ENCODE measurements at places on chromosomes 2 and 18.
A peak's percentile ranks its signal among the peaks of the same experiment; 100 is the strongest.

DNA sequence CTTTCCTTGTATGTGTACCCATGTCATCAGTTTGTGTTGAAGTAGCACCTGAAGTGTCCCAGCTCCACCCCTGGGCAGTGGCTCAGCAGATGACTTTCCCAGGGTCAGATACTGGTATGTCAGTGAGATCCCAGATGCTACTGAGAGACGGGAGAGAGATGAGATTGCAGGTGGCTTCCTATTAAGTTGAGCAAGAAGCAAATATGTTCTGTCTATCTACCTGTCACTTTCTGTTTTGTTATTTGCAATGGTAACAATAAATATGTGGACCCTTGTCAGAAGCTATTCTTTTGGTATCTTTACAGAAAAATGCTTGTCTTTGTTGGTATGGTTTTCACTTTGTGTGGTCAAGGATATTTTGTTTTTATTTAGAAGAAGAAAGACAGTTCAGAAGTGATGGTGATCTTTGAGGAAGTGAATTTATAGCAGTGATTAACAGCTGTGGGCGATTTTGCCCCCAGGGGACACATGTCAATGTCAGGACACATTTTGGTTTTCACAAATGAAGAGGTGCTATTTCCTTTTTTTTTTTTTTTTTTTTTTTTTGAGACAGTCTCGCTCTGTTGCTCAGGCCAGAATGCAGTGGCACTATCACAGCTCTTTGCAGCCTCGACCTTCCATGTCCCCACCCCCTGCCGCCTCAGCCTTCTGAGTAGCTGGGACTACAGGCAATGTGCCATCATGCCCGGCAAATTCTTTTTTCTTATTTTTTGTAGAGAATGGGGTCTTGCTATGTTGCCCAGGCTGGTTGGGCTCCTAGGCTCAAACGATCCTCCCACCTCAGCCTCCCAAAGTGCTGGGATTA is 21.4 kb downstream of the MGAT5 start:
- no peak for DNase-seq

- peak; percentile 7 for DNase-seq
These were observed 47.8 kb upstream of the SLC4A10 start for GRCh38 chr2:161576421-161576820.

- DNase-seq, result no peak
These were observed 63.2 kb upstream of the IGFBP5 start for GRCh38 chr2:216758256-216759155.

DNA sequence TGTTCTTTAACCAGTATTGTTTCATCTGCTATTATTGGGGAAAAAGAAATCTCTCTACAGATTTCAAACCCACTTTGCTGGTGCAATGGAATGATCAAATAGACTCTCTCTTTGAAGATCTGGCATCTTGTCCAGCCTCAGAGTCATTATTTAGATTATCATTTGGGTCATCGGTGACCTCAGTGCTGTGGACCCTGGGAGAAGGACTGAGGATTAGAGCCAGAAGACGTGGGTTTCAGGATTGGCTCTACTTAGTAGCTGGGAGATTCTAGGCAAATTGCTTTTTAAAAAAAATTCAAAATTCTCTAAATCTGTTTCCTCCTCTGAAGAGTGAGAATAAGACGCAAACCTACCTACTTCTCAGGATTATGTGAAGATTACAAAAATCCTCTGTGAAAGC is 107.6 kb upstream of the CTAGE1 start:
- DNase-seq, result no peak

DNA sequence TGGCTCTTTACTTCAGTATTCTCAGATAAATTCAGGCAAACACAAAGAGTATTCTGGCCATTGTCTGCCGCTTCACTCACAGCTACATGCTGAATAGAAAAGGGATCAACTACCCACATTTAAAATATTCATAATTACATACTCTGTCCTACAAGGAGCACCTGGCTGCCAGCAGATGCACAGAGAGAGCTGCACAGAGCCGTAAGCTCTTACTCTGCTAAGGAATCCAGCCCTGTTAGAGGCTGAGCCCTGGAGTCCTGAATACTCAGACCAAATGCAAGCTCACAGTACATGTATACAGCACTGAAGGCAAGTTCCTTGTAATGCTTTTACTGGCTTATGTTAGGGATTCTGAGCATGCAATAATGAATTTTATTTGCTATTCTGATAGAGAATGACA is 80.3 kb downstream of the FTCDNL1 start:
- DNase-seq, result no peak
